BE2C (cell line): ENCODE measurements at places on chromosomes 13 and 19.

DNA sequence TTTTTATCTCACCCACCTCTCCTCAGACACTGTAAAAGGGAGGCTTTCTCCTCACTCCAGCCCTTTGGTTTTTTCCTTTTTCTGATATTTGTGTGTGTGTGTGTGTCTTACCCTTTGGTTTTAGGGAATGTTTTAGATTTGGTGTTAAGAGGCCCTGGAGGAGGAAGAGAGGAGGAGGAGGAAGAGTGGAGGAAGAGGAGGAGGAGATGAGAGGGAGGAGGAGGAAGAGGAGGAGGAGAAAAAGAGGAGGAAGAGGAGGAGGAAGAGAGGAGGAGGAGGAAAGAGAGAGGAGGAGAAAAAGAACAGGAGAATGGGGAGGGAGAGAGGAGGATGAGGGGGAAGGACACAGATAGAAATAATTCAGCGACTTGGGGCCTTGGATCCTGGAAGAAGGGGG is 10.5 kb downstream of the KLHL26 start:
- DNase-seq, result no peak

- peak; percentile 84 for DNase-seq
Observed at GRCh38 chr19:15421721-15422260, 3.0 kb upstream of the AKAP8L start.

GRCh38 chr13:42396501-42396900 is 124.5 kb downstream of the AKAP11 start:
- DNase-seq, result no peak

DNA sequence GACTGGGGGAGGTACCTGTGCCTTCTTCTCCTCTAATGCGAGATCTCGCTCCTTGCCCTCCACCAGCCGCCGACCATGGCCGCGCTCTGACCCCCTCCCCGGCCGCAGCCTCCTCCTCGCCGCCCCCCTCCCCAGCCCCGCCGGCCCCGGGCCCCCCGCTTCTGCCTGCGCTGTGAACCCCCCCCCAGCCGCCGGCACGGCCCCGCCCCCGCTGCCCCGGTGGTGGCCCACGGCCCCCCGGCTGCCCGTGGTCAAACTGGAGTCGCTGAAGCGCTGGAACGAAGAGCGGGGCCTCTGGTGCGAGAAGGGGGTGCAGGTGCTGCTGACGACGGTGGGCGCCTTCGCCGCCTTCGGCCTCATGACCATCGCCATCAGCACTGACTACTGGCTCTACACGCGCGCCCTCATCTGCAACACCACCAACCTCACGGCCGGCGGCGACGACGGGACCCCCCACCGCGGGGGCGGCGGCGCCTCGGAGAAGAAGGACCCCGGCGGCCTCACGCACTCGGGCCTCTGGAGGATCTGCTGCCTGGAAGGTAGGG is at the start of gene CACNG8:
Gene CACNG8, plus strand, starts transcription at position 51 of the 545 bp plus-strand sequence.
- DNase-seq, result no peak

GRCh38 chr13:98784666-98785065 is 32.2 kb upstream of the SLC15A1 start:
- no peak for DNase-seq

- DNase-seq, result peak; percentile 29
Observed at GRCh38 chr13:33057019-33057780, 41.0 kb downstream of the KL start.

GRCh38 chr13:40969169-40969901 is 49.8 kb downstream of the ELF1 start:
- no peak for DNase-seq

DNA sequence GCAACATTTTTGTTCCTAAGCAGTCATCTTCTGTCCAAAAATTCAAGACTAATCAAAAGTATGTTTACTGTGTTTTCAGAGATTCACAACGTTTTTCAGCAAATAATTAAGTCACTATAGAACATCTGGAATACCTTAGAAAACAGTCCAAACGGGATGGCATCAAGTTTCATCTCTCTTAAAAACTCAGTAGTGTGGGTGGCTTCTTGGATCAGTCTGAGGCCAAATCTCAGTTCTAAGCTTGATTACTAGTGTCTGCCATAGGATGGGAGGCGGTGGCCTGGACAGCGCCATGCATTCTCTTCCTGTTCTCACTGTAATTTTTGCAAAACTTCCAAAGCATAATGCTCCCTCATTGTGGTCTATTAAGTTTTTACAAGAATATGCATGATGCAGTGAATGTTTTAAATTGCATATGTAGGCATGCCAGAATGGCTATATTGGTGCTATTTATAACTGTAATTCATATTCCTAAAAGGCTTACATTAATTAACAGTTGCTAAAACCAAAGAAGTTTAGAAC is 37.1 kb downstream of the ANKRD10 start:
- DNase-seq, result no peak
